ENCODE measurements at places on chromosomes 7 and 10. TPM values are rescaled to one million over a fixed set of nuclear protein-coding genes. Genes with fewer than 3 reads are reported as not detected.

- no peak for DNase-seq
Measured at GRCh38 chr10:94010886-94011285, 17.2 kb downstream of the PLCE1 start.

- DNase-seq: no peak
Measured at GRCh38 chr10:45404087-45404769, 30.2 kb downstream of the ALOX5 start.

DNA sequence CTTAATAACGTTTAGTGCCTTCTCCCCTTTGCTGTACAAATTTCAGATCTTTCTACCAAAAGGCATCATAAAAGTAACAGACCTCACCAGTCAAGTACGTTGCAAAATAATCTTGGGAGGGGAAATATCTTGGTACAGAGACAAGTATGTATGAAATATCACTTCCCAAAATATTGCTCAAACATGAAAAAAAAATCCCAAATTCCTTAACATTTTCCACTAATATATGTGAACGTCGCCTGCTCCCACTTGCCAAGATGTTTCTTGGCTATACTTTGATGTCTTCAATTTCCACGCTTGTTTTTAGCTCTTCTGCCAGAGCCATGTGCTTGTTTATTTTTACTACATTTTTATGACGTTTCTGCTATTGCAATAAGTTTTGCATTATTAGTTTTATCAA, 223.5 kb downstream of the PLXNA4 start:
- DNase-seq: no peak

- DNase-seq: no peak
Measured at GRCh38 chr10:50538555-50539398, 85.0 kb downstream of the SGMS1 start.

DNA sequence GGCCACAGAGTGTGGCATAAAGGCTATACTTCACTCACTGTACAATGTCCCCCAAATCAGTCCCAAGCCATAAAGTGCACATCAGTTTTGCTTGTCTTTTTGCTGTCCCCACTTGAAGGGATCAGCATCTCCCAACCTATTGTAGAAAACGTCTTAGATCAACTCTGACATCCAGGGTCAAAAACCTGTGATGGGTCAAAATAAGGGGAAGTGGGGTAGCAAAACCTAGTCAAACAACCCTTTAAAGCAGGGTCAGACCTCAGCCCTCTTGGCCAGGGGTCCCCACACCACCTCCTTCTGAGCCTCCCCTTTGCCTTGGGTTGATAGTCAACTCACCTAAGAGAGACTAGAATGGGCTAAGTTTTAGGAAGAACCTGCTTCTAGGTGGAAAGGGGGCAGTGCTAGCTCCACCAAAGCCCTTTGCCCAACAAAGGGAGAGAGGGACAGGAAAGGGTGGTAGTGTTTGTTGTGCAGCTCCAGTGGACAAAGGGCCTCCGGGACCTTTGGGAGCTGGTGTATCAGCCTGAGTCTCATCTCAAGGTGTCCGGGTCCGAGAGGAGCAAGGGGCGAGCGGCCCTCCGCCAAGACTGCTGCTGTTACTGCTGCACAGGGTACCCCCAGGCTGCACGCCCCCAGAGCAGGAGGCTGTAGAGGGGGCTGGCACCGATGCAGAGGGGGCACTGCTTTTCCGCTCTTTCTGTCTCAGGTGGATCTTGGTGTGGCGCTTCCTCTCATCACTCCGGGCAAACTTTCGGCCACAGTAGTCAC, 3.3 kb downstream of the EGR2 start:
- no peak for DNase-seq

The C10orf67 gene
- not detected for total RNA-seq

The CPN1 gene
- total RNA-seq: not detected

The NEUROD6 gene
- not detected for total RNA-seq

The TRIM50 gene
- total RNA-seq: not detected

The PYROXD2 gene
- total RNA-seq: 1.2 TPM
